ENCODE measurements at places on chromosomes 4 and X.

DNA sequence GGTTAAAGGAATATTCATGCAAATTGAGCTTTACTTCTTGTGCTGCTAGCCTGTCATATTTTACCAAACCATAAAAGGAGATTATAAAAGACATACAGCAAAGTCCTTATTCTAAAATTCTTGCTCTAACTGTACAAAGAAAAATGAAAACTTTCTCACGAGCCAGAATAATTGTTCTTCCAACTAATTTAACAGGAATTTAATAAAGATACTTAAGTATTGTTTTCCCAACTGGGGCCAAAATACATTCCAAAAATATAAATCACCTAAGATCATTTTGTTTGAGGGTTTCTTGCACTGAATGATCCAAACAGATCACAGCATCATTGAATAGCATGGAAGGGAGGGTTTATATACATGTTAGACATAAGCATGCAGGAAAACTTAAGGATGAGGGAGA lies 127.1 kb upstream of the PCDH18 start:
- DNase-seq = no peak

- no peak for DNase-seq
Observed at GRCh38 chr4:150799207-150799606, 215.9 kb downstream of the LRBA start.

DNA sequence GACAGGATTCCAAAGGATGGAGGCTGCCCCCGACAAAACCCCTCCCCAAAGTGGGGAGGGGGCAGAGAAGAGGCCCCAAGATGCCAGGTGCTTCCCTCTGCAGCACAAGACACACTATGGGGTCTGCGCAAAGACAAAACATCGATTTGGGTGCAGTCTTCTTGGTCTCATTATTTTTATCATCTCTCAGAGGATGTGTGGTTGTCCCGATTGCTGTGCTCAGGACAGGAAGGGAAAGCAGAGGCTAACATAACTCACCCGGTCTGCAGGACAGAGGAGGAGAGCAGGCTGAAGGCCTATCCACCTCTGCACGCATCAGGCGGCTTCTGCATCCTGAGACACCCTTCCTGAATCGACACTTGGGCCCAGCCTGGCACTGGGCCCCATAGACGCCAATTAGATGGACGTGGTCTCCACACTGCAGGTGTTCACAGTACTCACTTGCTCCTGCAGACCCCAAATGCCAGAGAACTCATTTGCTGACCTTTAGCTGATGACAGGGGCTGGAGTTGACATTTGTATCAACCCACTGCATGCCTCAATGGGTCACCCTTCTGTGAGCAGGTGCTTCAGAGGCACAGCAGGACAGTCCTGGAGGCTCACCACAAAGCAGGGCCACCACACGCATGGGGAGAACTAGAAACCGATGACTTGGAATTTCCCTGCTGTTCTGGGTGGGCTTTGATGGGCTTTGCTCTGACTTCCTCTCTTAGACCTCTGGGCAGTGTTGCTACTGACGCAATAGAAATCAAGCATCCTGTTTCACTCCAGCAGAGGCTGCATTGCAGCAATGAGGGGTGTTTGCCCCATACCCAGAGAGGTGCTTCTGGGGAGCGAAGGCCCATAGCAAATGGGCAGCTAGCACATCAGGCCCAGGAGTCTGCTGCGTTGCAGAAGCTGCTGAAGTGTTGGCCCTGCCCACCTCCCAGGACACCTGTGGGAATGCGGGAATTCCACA lies 96.3 kb upstream of the ENPP6 start:
- no peak for DNase-seq

DNA sequence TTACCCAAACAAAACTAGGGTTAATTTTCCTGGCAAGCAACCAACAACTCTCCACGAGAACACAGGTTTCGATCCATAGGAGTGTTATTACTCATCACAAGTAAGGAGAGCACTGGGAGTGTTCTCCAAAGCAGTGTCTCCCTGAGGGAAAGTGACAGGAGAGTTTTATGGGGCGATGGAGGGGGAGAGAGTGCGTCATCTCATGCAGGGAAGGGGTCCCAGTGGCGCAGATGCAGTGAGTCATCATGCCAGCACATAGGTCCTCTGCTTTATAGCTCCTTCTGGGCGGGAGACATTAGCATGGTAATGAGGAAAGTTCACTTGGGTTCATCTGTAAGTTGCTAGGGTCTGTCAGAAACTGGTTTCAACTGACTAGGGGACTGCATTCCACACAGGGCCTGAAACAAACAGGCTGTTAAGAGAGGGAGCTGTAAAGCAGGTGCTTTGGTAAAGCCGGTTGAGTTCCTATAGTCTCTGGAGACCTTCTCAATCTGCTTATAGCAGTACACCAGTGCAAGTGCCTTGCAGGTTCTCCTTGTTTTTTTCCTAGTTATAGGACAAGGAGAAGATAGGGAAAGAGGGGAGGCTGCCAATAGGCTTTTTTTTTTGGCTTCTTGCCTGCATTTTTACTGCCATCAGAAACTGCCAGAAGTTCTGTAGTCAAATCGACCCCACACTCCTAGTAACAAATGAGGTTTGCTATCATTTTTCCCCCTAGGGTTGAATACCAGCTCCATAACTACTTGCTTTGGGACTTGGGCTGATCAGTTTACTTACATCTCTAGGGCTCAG lies 12.8 kb upstream of the BOD1L1 start:
- no peak for DNase-seq

DNA sequence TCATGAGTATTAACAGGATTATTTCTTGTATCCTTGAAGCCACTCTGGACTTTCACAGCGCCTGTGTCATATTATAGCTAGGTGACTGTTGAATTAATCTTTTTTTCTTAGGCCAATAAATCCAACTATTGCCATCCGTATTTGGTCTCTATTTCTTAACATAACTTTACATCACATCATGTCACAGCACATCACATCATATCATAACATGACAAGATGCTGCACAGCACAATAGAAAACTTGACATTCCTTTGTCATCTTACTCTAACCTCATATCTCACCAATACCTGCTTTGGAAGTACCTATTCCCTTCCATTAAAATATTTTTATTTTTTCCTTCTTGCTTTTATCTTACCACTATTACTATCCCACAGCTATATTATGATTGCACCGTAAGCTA lies 1480.8 kb downstream of the TECRL start:
- no peak for DNase-seq

All from activated CD4-positive, alpha-beta T cell treated with anti-CD3 and anti-CD28 coated beads, Interleukin-2, amount 50 U/mL, for 4 hours (primary cell).